GM13977 (cell line): ENCODE measurements at places on chromosomes 4 and X.

DNA sequence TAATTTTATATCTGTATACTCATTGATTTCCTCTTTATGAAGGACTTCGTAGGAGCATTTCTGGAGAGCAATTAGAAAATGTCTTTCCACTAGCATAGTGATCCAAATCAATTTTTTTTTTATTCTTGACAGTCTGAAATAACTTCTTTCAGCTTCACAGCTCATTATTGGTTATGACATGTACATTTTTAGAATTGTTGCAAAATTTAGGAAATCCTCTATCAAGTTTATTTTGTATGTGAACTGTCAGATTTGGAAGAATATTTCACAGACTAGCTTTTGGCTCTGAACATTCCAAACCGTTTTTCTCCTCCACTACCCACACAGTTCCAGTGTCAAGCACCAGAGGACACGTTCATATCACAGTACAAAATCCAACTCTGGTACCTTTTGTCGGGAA is 249.6 kb upstream of the ATOH1 start:
- DNase-seq: no peak

- peak; percentile 69 for DNase-seq
Observed at GRCh38 chrX:56764975-56765791, 36.1 kb downstream of the NBDY start.

DNA sequence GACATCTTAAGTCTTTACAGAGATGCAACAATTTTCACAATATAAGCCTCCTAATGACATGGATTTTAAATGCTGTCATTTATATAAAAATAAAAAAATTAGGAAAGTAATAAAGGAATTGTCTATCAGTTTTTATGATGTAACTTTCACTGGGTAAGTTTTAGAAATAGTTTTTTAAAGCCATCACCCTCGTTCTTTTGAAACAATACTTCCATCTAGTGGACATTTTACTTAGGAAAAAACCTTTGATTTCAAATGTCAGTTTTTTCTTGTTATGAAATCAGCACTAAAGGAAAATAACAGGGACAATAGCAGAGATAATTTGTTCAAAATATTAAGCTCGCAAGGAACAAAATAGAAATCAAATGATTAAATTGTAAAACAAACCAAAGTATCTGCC is 24.3 kb upstream of the NDNF start:
- DNase-seq: no peak

GRCh38 chr4:13349096-13349495 is 135.0 kb downstream of the RAB28 start:
- no peak for DNase-seq

DNA sequence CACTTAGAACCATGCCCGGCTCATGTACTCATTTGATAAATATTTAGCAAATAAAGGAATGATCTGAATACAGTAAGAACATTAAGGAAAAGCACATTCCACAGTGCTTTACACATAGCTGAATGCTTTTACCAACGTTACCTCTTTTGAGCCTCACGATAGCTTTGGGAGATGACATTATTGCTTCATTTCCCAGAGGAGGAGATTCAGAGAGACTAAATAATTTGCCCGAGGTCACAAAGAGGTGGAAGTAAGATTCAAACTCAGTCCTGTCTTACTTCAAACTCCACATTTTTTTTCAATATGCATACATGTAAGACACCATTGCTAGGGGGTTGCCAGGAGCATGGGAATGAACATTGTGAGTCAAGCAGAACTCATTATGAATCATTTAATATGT is 538.5 kb downstream of the BCOR start:
- no peak for DNase-seq

DNA sequence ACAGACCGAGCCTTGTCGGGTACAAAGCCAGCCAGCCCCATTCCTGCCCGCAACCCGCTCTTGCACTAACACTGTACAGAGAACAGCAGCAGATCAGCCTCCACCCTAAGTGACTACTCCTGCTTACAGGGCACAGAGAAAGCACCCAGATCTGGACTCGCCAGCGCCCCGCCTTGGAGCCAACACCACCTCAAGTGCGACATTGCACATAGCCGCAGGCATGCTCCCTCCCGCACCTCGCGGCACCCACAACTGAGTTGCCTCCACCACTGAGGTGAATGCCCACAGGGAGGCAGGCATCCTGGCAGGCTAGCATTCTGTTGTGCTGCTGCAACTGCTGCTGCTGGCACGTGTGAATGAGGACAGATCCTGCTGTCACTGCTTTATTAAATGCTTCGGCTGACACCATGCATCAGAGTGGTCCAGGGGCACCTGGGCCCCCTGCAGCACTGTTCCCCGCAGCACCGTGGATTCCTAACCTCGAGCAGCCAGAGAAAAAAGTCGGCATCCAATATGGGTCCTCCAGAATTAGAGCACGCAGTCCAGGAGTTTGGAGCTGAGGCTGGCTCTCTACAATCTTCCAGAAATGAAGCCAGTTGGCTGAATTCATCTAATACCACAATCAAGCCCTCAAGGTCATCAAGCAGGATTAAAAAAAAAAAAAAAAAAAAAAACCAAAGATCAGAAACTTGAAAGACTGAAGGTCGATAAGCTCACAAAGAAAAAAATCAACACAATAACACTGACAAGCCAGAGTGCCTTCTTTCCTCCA is 352.9 kb downstream of the GASK1B start:
- no peak for DNase-seq

DNA sequence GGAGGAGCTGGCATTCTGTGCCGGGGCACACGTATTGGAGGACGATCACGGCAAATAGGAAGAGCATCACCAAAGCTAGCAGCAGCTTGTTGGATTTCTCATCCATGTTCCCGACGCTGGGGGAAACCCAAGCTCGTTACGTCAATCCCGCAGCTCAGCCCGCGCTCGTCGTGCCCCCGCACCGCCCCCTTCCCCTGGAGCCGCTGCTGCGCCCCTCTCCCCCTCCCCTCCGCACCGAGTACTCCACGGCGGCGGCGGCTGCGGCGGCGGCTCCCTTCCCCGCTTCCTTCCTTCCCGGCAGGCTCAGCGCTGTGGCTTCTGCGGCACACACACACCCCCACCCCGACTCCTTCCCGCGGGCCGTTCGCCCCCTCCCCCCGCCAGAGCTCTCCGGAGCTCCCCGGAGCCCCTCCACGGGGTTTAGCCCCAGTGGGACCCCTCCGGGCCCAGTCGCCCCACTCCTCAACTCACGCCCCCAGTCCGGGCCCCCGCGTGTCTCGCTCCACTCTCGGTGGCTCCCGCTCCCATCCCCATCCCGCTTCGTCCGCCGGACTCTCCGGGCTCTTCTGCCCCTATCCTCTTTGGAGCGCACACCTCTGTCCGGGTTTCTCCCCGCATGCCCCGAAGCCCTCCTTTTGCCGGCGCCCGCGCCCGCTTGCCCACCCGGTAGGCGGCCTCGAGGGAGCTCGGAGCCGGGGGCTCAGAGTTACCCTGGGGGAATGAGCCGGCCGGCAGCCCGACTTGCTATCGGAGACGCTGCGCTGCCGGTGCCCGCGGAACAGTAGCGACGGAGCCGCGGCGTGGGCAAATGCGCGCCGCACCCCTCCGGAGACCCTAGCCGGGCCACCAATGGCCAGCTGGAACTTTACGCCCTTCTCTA is 978 bp downstream of the HS6ST2 start:
- DNase-seq: no peak

GRCh38 chr4:30495651-30496310 is 224.4 kb upstream of the PCDH7 start:
- DNase-seq: no peak

DNA sequence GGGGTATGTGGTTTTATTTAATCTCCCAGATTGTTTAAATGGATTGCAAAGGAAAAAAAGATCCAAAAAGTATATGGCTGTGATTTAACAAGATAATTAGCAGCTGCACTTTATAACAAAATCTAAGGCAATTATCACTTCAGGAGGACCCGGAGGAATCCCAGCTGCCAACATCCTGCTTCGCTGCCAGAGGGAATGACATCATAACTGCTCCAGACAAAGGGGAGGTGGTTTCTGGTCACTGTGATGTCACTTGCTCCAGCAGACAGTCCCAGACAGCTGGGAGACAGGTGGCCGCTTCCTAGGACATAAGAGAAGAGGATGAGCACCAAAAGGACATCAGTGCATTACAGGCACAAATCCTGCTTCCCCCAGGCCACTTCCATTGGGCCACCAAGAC is 371.0 kb downstream of the BCOR start:
- DNase-seq: no peak

GRCh38 chrX:153780678-153781427 is at the start of gene SRPK3:
Gene SRPK3, plus strand, starts transcription at chrX:153781041. Its CDS starts 46 bp downstream, at chrX:153781087.
- DNase-seq: no peak

DNA sequence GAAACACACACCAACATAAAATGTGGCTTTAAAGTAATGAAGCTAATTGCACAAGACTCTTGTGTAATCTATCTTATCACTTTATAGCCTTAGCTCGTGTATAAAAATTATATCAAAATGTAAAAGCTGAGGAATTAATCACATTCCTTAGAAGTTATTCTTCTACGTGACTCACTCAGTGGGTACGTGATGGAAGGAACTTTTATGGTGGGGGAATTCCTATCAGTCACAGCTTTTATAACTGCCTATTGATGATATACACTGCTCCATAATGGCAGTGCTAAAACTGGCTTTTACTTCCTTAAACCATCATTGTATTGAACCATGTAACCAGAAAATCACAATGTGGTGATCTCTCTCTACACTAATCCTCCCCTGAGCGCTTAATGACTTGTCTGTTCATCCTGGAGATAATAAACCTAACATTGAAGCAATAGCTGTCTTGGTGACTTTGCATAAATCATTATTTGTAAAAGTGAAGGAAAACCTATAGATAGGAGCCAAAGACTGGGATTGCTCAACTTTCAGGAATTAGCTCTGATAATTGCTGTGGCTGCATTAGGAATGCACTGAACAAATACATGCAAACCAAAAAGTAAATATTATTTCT is 276.7 kb downstream of the GBA3 start:
- no peak for DNase-seq

- DNase-seq: no peak
Observed at GRCh38 chr4:153014460-153014859, 78.3 kb downstream of the FHDC1 start.

- DNase-seq: no peak
Observed at GRCh38 chr4:84070289-84070688, 428.8 kb downstream of the NKX6-1 start.

GRCh38 chr4:49036528-49036927 is 50.5 kb downstream of the CWH43 start:
- DNase-seq: no peak

- no peak for DNase-seq
Observed at GRCh38 chr4:126738926-126739325, 893.8 kb upstream of the INTU start.

DNA sequence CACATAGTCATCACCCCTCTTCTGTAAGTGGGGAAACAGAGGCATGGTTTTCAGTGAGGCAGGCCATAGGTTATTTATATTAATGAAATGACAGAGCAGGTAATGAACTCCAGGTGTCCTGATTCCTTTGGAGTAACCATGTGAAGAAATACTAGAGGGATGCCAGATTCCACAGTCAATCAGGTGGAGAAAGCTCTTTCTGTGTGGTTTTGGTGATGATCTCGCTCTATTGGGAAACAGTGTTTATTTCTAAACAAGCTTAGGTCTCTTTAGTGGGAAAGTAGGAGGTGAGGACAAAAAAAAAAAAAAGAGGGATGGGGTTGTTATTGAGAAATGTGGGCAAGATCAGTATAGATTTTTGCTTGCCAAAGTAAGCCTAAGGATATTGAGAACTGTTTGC is 12.2 kb downstream of the DOCK11 start:
- DNase-seq: no peak

GRCh38 chr4:25560605-25561004 is 95.0 kb upstream of the SLC34A2 start:
- no peak for DNase-seq

- DNase-seq: no peak
Observed at GRCh38 chr4:188423039-188423438, 283.8 kb downstream of the TRIML1 start.

DNA sequence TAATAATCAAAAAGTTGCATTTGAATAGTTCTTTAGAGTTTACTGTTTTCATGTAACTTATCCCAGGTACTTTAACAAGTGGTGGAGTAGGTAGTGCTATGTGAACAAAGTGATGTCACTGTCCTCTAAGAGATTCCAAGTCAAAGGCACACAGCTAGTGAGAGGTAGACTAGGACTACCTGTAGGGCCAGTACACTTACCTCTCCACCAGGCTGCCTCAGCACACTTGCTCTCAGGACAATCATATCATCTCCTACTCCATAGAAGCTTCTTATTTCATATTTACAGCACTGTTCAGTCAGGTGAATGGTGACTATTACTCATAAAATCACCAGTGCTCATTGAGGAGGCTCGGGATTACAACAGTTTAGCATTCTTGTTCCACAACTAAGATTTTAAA is 173.0 kb upstream of the EMCN start:
- DNase-seq: no peak

GRCh38 chr4:107950746-107951540 is 19.6 kb downstream of the CYP2U1 start:
- DNase-seq: no peak

GRCh38 chr4:138177278-138177968 is 64.7 kb downstream of the SLC7A11 start:
- no peak for DNase-seq

DNA sequence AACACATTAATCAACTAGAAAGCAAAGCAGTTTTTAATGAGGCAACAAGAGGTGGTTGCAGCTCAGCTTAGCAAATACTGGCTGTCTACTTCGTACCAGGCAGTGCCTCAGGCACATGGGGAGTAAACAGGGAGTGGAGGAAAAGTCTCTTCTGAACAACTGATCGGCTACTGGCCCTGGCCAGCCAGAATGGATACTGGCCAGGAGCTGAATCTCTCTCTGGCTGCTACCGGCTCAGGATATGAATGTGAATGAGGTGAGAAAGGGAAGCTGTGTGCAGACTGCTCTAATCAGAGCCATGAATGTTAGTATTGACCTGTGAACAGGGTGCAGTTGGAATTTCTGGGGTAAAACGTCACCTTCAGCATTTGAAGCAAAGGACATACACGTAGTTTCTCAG is 77.3 kb downstream of the STK32B start:
- no peak for DNase-seq

- peak; percentile 26 for DNase-seq
Observed at GRCh38 chrX:15334561-15334960, 762 bp downstream of the PIGA start.

GRCh38 chr4:110164251-110164650 is 34.2 kb downstream of the ELOVL6 start:
- DNase-seq: no peak

- DNase-seq: no peak
Observed at GRCh38 chrX:153662266-153662665, 11.3 kb downstream of the PNCK start.

DNA sequence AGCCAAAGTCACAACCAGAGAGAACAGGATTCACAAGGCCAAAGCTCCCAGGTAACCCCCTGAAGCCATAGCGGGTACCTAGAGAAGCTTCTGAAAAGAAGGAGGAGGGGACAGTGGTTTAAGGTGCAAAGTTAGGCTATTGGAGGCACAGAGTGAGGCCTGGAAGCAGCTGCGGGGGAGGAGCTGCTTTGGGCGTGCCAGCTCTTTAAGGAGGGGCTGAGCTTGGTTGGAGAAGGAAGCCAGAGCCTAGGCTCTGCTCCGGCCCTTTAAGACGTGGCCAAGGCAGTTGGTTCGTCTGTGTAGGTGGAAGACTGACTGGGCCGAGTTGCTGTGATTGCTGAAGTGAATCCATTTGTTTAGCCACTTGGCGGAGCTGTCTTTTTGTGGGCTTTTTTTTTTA is 1.5 kb downstream of the KLF8 start:
- peak; percentile 60 for DNase-seq
